Ecto neural progenitor cell (in vitro differentiated cells): ENCODE measurements at places on chromosomes 2 and 18.

DNA sequence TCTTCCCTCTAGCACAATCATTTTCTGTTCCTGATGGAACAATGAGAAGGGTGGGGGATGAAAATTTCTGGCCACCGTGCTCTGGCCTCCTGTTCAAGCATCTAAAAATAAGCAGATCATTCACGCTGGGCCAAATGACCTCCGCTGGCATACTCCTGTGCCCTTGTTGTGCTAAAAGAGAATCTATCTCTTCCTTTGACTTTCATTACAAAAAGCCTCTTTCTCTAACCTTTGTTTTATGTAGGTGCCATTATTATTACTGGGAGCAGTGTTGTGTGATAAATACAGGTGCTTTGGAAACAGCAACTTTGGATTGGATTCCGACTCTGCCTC, 44.6 kb upstream of the B3GNT2 start:
- DNase-seq = no peak

- no peak for DNase-seq
Measured at GRCh38 chr18:74836296-74837139, 238.8 kb downstream of the ZNF407 start.

DNA sequence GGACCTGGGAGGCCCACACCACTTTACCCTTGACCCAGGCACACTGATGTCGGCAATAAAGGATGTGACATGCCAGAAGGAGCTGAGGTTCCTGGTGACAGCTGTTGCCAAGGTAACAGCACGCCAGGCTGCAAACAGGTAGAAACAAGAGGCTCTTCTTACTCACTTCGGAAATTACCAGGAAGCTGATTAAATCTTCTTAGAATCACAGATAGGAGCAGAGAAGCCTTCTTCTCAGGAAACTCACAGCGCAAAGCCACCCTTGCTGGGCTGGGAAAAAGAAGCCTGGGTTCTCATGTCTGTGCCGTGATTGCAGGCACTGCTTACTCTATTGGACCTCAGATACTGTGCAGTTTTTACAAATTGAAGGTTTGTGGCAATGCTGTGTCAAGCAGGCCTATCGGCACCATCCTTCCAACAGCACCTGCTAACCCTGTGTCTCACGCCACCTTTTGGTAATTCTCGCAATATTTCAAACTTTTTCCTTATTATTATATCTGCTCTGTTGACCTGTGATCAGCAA, 61.0 kb upstream of the TAF1B start:
- DNase-seq = no peak

DNA sequence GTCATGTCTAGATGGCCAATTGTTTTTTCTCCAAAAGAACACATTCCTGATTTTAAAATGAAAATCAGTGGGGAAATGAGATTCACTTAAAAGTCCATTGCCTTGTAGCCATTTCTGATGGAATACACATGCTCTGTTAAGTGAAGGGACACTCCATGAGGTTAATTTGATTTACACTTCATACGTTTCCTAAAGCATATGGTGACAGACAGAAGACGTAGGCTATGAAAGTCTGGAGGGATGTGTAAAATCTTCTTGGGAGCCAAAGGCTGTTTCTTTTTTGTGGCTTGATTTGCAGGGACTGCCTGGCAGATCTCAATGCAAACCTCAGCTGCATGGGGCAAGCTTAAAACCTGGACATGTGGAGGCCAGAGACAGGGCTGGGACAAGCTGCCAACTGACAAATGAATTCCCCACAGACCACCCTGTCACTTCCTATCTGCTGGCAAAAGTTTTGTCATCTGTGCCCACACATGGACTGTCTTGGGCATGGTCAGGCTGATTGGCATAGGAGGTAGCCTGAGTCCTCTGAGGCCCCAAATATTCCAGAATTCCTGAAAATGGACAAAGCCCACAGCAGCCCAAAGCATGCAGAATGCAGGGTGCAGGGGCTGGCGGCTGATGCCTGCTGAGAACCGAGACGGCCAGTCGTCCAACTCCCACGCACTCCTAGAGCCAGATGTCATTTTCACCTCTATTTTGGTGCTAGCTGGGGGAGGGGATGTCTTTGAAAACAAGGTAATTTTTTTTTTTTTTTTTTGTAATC, 73.9 kb downstream of the SDC1 start:
- no peak for DNase-seq

DNA sequence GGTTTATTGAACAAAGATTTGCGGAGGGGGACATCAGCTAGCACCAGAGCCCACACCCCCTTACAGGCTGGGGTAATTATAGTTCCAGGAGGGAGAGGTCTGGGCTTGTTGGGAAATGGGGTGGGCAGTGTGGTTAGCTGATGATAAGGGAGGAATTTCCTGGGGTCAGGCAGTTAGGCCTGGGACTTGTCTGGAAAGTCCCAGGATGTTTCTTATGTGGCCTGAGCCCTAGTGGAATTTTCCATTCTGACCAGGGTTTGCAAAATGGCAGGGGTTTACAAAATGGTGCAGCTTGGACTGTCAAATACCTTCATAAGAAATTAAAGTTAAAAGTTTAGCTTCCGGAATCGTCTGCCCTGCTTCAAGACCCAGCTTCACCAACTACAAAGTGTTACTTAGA, 199.1 kb downstream of the FBXO15 start:
- no peak for DNase-seq
